ENCODE measurements at places on chromosomes 2 and 18.

GRCh38 chr2:180219491-180219890 is 212.4 kb upstream of the CWC22 start:
- no peak for DNase-seq

DNA sequence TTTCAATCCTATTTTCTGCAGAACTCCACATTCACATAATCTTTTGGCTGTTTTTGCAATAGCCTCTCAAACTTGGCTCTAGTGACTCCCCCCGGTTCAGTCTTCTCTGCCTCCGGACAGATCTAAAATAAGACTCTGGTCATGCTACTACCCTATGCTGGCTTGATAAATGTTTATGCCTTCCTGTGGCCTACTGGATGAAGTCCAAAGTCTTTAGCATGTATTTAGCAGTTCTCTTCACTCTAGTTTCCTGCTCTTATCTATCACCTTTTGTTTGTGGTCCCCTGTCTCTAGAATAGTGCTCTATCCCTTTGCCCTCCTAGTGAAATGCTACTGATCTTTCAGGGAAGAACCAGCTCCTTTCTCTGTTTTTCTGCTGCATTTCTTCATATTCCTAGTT is 14.4 kb downstream of the ADCYAP1 start:
- no peak for DNase-seq

GRCh38 chr2:105977212-105977611 is 216.9 kb downstream of the UXS1 start:
- DNase-seq = no peak

GRCh38 chr2:197309691-197310231 is 819 bp downstream of the ANKRD44 start:
- peak; percentile 26 for DNase-seq

- DNase-seq = peak; percentile 11
Measured at GRCh38 chr18:58125183-58125582, 81.2 kb downstream of the NEDD4L start.

DNA sequence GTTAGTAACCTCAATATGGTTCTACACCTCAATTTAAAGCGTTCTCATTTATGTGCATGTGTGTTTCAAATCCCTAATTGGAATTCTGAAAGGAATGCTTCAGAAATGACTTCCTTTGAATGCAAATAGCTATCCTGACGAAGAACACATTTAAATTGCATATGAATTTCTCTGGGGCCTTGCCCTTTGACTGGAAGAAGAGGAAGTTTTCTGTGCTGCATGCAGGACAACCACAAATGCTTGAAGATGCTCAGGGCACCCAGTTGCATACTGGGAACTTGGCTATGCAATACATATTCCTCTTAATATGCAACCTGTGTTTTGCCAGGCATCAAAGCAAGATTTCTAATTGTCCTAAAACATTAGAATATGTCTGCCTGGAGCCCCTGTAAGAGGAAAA is 55.3 kb downstream of the TMEM178A start:
- no peak for DNase-seq

- peak; percentile 33 for DNase-seq
Measured at GRCh38 chr2:20916604-20917286, 93.8 kb upstream of the LDAH start.

DNA sequence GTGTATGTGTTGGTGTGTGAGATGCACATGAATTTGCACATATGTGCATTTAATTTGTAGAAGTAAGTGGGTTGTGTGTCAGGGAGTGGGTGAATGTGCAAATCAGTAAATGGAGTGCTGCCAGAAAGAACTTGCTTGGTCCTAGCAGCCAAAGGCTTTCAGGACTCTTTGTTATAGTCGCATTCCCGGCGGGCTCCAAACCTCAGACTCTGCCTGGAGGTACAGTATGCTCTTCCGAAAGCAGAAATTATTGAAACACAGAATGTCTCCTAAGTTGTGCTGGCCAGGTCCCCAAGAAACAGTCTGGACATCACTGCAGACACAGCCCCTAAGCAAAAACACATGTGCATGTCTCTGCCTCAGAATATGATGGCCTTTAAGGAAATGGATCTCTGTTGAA is 232.4 kb downstream of the INSIG2 start:
- no peak for DNase-seq

GRCh38 chr18:47754311-47755101 is 176.0 kb downstream of the SMAD2 start:
- peak; percentile 23 for DNase-seq

DNA sequence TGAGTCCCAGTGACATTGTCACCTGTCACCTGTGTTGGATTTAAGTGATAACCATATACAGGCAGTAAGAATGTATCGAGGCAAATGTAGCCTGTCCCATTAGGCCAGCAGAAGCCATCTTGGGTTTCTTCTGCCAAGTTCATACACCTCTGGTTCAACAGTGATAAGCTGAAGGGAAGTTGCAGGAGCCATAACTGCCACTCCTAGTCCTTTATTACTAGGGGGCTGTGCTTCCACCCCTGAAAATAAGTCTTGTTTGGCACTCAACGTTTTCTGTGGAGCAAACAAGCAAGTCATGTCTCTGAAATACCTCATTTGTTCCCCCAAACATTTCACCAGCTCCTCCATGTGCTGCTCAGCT is 58.1 kb upstream of the ALPP start:
- DNase-seq = no peak

- no peak for DNase-seq
Measured at GRCh38 chr18:55136258-55136657, 177.0 kb upstream of the CCDC68 start.

GRCh38 chr18:79877163-79878091 is 74.0 kb downstream of the SLC66A2 start:
- no peak for DNase-seq

GRCh38 chr2:70948337-70949003 is 12.8 kb downstream of the ATP6V1B1 start:
- peak; percentile 77 for DNase-seq

DNA sequence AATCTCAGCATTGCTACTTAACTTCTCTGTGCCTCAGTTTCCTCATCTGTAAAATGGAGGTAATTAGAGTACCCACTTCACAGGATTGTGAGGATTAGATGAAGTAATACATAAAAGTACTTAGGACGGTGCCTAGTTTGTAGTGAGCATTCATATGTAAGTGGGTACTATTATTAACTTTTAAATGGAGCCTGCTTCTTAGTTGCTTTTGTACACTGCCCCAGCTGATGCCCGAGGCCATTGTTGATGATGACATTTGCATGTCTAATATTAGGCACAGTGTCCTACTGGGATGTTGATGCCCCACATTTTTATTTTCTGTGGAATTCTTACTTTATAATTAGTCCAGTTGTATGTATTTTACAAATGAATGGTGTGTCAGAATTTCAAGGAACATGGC is 79.7 kb upstream of the STON1 start:
- no peak for DNase-seq

GRCh38 chr2:212998626-212999359 is 152.6 kb downstream of the IKZF2 start:
- no peak for DNase-seq

GRCh38 chr2:222802514-222803196 is 58.2 kb upstream of the ACSL3 start:
- DNase-seq = no peak

DNA sequence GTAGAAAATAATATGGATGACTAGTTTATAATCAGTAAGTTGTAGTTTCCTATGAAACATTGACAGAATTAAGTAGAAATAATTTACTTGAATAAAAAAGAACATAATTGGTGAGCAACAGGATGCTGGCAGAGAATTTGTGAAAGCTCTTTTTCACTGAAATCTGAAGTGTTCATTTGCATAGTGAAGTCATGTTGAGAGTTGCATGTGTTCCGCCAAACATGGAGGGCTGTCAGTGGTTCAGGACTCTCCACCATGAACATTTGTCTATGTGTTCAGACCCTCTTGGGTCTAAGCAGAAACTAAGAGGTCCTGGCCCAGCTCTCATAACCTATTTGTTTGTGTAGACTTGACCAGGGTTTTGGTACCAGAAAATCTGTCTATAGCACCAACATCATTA is 182.5 kb upstream of the LINC00305 start:
- no peak for DNase-seq

GRCh38 chr2:29443627-29444026 is 328.4 kb downstream of the CLIP4 start:
- peak; percentile 3 for DNase-seq

DNA sequence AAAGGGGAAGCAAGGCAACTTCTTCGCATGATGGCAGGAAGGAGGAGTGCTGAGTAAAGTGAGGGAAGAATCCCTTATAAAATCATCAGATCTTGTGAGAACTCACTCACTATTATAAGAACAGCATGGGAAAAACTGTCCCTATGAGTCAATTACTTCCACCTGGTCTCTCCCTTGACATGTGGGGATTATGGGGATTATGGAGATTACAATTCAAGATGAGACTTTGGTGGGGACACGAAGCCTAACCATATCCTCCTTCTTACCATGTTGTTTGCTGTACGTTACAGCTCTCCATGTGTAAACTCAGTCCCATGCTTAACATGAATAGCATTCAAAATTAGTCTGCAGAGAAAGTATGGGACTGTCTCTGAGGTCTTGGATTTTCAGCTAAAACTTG is 1096.8 kb upstream of the ACVR2A start:
- DNase-seq = no peak

- no peak for DNase-seq
Measured at GRCh38 chr18:23350188-23350587, 102.9 kb upstream of the RIOK3 start.

GRCh38 chr18:26568926-26569665 is 20.7 kb upstream of the KCTD1 start:
- DNase-seq = no peak

All from lung microvascular endothelial cell (primary cell).